ENCODE measurements at places on chromosomes 1 and 21. TPM values are rescaled to one million over a fixed set of nuclear protein-coding genes. Genes with fewer than 3 reads are reported as not detected.

The S100A14 gene
- total RNA-seq = not detected

The NPPA gene
- total RNA-seq = not detected

DNA sequence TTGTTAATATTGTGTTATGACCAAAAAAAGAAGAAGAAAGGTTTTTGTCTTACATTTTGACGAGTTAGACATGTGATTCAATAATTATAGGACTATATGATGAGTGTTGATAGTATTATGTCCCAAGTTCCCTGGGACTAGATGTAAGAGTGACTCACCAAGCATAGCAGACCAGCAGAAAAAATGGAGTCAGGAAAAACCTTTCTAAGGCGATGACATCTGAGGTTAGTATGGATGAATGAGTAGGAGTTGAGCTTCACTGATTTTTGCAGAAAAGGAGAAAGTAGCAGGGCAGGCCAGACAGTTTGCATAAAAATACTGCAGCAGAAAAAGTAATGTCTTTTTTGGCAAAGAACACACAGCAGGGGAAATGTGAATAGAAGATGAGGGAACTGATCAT, 1041.3 kb upstream of the ADGRL4 start:
- H3K4me3 ChIP-seq = no peak overlapping the region
- no peak overlapping the region for H3K27ac ChIP-seq
- no peaks in the 10 kb centered on the region for H3K36me3 ChIP-seq
- H3K27me3 ChIP-seq = no peaks in the 10 kb centered on the region
- H3K4me1 ChIP-seq = no peaks in the 10 kb centered on the region

- H3K27me3 ChIP-seq = no peaks in the 10 kb centered on the region
- H3K4me1 ChIP-seq = no peaks in the 10 kb centered on the region
- H3K4me3 ChIP-seq = no peak overlapping the region
- peak; percentile 78 for DNase-seq
- no peaks in the 10 kb centered on the region for H3K36me3 ChIP-seq
- H3K27ac ChIP-seq = peak overlapping the region; percentile 28
Observed at GRCh38 chr1:97906567-97907241, 14.1 kb downstream of the DPYD start.

- H3K36me3 ChIP-seq = no peaks in the 10 kb centered on the region
- no peak overlapping the region for H3K27ac ChIP-seq
- no peaks in the 10 kb centered on the region for H3K27me3 ChIP-seq
- DNase-seq = no peak
Observed at GRCh38 chr1:70498666-70499065, 87.6 kb downstream of the CTH start.
